Stimulated activated CD8-positive, alpha-beta memory T cell treated with anti-CD3 and anti-CD28 coated beads, Interleukin-4, amount 100 ng/mL, for 48 hours (primary cell): ENCODE measurements at places on chromosomes 5 and 9.

DNA sequence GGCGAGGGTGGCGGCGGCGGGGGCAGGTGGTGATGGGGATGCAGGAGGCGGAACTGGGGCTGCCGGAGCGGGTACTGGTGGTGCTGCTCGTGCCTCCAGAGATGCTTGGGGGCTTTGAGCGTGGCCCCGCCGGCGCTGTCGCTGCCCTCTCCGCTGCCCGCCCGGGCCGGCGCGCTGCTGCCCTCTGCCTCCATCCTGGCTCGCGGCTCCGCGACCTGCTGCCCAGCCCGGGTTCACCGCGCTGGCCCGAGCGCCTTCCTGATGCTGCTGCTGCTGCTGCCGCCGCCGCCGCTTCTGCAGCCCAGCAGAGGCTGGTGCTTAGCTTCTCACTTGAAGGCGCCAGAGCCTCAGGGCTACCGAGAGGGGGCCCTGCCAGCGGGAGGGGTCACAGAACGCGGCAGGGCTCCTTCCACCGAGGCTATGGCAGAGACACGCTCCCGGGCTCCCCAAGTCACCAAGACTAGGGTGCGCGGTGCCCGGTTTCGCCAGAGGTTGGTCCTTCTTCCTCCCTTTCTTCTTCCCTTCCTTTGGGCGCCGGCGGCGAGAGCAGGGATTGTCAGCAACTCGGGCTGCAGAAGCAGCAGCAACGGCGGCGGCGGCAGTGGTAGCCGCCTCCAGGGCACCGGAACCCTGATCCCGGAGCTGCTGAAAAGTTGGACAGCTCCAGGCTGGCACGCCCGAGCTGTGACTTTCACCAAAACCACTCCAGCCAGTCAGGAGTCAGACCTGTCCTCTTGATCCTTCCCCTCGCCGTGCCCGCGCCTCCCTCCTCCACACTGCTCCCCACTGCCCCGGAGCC lies at the start of gene PDE4D:
TSS of gene PDE4D (minus strand) at position 298 of the 799 bp plus-strand sequence.
- peak; percentile 23 for DNase-seq

DNA sequence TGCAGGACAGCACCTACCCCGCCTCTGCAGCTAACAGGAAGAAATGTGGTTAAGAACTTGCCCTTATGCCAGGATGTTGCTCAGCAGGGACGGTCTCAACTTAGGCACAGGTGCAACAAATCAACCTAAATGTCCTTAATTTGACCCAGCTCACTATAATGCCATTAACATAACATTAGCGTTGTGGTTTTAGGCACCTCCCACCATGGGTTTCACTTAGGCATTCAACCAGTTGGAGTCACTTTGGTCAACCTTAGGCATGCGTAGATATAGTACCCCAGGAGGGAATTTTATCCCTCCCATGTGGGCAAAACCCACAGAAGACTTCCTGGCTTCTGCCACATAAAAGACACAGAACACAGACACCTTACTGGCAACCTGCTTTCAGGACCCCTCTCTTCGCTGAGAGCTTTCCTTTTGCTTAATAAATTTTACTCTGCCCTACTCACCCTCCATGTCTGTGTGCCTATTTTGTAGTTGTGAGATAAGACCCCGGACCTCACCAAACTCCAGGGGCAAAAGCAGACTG lies 8.7 kb upstream of the ERAP1 start:
- DNase-seq: peak; percentile 58

DNA sequence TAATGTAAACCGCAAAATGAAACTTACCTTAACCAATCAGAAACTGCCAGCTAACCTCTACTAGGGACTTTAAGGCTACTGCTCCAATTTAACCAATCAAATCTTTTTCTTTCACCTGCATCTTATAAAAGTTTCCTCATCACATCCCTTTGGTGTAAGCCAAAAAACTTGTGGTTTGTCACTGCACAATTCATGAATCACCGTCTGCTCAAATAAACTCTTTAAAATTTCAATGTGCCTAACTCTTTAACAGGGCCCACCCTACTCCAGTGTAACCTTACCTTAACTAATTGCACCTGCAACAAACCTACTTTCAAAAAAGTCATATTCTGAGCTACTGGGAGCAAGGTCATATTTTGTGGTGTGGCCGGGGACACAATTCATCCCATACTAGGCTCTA lies 172.2 kb upstream of the GRAMD2B start:
- DNase-seq: no peak

DNA sequence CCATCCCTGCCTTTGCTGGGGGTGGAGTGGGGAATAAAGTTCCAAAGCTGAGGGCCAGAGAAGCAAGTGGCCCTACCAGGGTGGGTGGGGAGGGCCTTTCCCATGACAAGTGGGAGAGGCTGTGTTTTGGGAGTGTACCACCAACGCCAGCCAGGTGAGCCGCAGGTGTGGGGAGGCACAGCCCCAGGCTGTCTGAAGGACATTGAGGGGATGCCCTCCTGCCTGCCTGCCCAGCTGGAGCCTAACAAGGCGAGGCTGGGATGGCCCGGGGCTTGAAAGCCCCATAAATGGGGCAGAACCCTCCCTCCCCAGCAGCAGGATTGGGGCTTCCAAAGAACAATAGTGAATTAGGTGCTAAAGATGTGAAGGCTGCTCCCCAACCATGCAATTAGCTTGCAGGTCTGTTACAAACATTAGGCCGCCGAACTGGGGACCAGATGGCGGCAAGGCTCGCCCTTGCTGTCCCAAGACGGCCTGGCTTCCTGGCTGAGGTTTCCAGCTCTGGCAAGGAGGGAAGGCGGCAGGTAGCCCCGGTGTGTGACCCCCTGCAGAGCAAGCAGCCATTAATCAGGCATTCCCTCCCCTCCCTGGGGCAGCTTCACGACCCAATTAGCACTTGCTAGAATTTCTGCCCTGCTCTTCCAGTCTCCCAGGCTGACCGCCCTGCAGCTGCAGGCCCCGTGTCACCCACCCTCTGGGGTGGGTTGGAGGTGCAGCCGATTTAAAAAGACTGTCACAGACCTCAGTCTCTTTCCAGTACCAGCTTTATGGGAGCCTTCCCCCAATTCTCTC lies 42.9 kb downstream of the FGF18 start:
- DNase-seq: no peak

- DNase-seq: peak; percentile 8
These were observed 20.8 kb upstream of the ANXA6 start for GRCh38 chr5:151178372-151178771.

GRCh38 chr5:7015586-7016256 lies 302.5 kb downstream of the TENT4A start:
- DNase-seq: no peak

- DNase-seq: no peak
These were observed 30.8 kb upstream of the SLC12A2 start for GRCh38 chr5:128052780-128053179.

DNA sequence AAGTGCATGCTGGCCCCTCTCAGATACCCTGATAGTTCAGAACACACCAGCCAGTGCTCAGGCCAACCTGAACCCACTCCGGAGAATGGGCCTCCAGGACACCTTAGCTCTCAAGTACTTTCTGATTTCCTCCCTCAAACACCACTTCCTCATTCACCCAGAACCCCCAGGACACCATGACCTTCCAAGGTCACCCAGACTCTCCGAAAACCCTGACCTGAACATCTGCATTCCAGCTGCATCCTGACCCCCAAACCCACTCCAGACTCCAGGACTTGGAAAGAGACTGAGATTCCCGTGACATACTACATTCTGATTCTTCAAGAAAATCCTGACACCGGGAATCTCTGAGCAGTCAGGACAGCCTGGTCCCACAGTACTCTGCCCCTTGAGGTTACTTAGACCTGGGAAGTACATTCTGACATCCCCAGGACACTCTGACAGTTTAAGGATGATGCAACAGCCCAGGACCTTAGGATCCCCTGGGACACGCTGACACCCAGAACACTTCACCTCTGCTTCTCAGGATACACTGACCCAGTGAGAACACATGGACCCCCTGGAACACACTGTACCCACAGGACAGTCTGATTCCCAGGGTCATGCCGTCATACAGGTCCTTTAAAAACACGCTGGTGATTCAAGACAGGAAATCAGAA lies 747 bp upstream of the PROP1 start:
- DNase-seq: no peak

DNA sequence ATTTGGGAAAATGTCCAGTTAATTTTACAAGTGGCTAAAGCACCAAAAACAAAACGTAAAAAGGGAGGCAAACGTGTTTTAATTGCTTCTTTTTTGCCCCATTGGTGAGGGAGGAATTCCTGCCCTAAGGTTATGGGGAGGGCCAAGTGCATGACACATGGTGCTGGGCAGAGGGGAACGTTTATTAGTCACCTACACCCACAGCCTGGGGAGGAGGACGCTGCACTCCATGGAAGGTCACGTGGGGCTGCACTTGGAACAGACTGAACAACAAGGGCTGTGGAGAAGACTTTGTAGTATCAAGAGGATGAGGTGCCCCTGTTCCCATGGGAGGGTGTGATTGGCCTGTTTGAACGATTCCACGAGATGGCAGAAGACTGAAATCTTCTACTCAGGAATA lies 13.7 kb upstream of the ADAMTS16 start:
- no peak for DNase-seq

DNA sequence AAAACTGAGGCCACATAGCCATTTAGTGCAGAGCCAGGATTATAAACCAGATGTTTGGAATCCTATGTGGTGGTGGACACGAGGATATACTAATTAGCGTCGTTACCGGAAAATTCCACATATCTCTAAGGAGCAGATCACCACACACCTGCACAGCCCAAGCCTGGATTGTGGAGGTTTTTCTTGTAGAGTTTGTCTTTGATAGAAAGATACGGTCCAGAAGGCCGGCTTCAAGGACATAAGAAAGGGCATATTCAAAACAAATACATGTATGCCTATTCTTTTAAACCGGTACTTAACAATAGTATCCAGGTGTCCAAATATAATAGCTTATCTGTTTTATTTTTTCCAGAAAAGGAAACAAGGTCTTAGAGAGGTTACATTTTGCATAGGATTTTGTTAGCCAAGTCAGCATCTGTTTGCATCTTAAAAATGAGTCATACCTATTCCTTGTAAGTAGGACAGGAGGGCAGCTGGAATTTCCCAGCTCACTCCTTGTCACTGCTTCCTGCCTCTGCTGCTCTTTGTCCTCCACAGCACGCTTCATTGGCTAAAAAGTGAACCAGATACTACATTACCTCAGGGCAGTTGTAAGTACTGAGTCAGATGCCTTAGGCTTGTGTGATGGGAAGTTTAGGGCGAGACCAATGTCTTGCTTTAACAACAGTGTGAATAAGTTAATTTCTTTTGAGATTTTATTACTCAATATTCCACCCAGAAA lies 3.6 kb downstream of the TMC1 start:
- DNase-seq: peak; percentile 35

GRCh38 chr9:90801241-90801972 lies at the start of gene SYK:
TSS of gene SYK (plus strand) at chr9:90801819. CDS start at chr9:90843899, 42,080 bp downstream.
- DNase-seq: no peak

DNA sequence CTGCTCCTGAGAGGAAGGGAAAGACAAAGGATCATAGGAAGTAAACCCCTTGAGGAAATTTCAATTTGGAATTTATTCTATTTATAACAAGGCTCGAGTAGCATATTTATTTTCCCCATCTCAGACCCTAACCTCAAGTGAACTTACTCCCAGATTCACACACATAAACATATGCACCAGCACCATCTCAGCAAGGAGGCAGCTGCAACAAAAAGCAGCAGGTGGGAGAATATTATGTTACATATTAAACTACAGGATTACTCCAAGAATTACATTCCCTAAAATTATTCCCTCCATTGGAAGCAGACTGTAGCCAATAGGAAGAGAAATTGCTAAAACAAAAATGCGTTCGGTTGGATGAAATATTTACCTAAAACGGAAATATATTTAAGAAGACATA lies 108.4 kb upstream of the PRSS3 start:
- DNase-seq: no peak

GRCh38 chr9:109520475-109521132 lies 22.5 kb upstream of the PTPN3 start:
- DNase-seq: peak; percentile 68

- no peak for DNase-seq
These were observed 116.5 kb upstream of the DAPK1 start for GRCh38 chr9:87381050-87381711.

DNA sequence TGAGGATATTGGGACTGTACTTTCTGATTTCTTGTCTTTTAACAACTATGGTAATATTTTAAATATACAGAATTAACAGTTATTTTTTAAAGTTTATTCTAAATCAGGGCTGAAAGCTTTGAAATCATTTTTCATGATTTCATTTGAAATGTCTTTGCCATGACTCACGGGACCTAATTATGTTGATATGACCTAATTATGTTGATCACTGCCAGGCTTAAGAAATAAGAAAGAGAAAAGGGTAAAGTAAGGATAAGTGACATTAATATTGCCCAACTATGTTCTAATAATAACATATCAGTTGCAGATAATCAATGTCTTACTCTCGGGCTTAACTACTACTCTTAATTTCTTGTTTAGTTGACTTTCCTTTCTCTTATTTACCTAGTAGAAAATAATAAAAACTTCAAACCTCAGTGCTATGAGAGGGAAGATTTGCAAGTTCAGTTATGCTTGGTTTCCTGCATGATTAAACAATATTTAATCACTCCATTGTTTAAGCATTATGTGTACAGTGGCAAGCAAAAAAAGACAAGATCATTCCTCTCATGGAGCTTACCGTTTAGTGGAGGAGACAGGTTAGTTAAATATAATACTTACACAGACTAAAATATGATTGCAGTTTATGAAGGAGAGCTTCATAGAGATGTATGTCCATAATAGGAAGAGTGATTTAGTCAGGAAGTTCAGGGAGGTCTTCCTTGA lies 67.0 kb upstream of the EIF4EBP3 start:
- DNase-seq: no peak

GRCh38 chr9:83060556-83060955 lies 2.4 kb downstream of the RASEF start:
- no peak for DNase-seq

GRCh38 chr9:108468364-108468763 lies 387.4 kb downstream of the ACTL7B start:
- peak; percentile 60 for DNase-seq

GRCh38 chr5:116539222-116539621 lies 35.4 kb downstream of the SEMA6A start:
- no peak for DNase-seq

DNA sequence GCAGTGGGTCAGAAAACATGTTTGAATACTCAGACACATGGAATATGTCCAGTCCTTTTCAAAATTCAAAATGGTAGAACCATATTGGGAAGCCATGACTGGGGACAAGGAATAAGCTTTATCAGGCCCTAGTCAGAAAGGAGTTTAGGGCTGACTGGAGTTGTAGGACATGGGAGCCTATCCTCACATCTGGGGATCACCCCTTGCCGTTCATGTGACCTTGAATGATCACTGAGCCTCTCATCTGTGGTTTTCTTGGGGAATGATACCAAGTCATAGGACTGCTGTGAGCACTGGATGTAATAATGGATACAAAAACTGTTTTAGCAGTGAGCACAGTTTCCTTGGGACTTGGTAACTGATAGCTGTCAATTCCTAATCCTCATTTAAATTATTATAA lies 84.7 kb downstream of the IQGAP2 start:
- no peak for DNase-seq

GRCh38 chr9:121388140-121388905 lies 18.3 kb upstream of the STOM start:
- DNase-seq: no peak

GRCh38 chr5:133917785-133918184 lies 50.6 kb downstream of the C5orf15 start:
- DNase-seq: no peak
